ENCODE measurements at places on chromosomes 12 and 14.

DNA sequence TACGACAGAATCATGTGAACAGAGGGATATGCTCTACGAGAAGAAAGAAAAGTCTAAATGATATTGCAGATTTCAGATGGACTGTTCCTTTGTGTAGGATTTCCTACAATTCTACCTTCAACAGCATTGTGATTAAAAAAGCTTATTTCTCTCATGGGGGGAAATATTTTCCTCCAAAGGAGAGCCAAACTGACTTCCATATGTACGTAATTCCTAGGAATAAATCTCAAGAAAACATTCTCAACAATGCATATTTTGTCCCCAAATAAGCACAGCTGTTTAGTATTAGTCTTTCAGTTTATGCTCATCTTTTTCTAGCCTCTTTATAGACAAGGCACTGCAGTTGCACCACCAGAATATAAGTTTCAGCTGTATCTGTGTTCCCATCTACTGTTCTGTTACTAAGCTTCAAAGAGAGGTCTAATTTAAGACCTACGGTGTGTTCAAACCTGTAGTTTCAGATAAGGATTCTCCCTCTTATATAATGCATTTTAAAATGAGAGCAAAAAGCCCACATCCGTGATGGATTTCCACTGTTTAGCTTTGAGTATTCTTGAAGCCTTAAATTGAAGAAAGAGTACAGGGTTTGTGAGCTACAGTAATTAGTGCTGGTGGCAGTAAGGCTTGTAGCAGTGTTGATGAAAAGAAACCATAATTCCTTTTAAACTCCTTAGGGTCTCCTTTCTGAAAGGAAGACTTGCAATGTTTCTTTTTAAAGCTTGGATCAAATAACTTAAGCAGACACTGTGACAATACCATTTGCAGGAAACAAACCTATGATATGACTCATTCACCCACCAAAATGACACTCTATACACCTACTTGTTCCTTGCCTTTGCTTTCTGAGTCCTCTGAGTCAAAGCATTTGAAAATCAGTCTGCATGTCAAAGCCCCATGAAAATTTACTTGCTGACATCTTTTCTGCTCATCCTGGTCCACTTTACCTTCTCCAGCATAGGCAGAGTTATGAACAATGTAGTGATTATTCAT lies 754.1 kb downstream of the NOVA1 start:
- no peak for DNase-seq

- DNase-seq, result no peak
Measured at GRCh38 chr12:80701388-80701787, 6.0 kb upstream of the MYF6 start.

- DNase-seq, result no peak
Measured at GRCh38 chr12:1724250-1724649, 33.4 kb downstream of the ADIPOR2 start.

- DNase-seq, result no peak
Measured at GRCh38 chr14:100098171-100098570, 32.9 kb downstream of the EVL start.

DNA sequence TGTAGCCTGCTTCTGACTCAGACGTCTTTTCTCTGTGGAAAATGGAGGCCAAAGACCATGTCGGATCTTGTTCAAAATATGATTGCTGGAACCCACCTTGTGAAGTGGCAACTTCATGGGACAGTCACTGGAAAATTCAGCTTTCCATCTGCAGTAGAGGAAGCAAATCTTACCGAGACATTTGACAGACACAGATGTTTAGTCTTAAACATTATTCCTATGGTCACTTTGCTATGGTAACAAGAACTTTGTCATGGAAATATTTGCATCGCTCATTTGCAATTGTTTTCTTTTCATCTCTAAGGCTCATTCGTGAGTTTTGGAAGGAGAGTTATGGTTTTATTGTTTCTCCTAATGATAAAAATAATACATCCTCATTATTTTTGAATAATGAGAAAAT lies 98.3 kb upstream of the HIF1A start:
- DNase-seq, result no peak

- peak; percentile 78 for DNase-seq
Measured at GRCh38 chr14:102768223-102769048, 8.8 kb upstream of the TRAF3 start.

GRCh38 chr14:93893661-93894261 lies 33.4 kb upstream of the FAM181A start:
- DNase-seq, result no peak

GRCh38 chr12:80625901-80626300 lies 81.5 kb upstream of the MYF6 start:
- no peak for DNase-seq

GRCh38 chr14:75022655-75023054 lies 19.9 kb downstream of the EIF2B2 start:
- DNase-seq, result peak; percentile 69

DNA sequence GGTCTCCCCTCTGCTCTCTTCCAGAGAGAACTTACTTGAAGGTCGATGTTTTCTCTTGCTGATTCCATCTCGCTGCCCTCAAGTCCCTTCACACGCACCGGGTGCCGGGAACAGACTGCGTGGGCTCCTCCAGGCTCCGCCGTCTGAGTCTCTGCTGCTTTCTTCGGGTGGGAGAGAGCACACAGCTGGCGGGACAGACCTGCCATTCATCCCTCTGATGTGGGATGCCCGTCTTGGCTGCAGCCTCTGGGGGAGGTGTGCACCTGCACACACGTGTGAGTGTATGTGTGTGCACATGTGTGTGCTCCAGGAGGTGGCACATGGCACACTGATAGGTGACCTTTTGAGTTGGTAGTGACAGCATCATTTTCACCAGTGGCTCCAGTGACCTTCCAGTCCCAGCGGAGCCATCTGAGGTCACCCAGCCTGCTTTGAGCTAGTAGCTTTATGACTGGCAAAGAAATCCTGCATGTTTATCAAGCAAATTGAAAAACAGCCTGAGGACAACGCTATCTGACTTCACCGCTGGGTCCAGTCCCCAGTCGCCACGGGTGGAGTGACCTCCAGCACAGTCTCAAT lies at the start of gene NINJ2:
TSS of gene NINJ2 (minus strand) at position 153 of the 579 bp plus-strand sequence. CDS start at position 68, 85 bp downstream.
- no peak for DNase-seq

GRCh38 chr14:93962701-93963601 lies 13.4 kb downstream of the ASB2 start:
- DNase-seq, result peak; percentile 76

DNA sequence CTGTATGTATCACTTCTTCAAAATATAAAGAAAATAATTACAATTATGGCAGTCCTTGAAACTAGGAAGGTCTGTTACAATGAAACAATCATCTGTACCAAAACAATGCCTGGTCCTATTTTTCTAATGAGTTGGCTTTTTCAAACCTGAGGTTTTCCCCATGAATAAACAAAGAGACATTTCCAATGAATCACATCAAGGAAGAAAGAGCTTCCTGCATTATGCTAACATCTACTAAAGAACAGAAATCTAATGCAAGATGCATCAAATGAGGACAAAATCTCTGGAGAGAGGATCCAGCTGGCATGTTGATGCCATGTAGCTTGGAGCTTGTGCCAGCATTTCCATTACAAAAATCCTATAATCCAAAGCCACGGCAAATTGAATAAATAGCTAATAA lies 29.3 kb downstream of the NIN start:
- DNase-seq, result no peak

GRCh38 chr14:55123101-55123500 lies 6.0 kb upstream of the LGALS3 start:
- DNase-seq, result no peak

GRCh38 chr12:49028666-49029275 lies 10.2 kb upstream of the PRKAG1 start:
- no peak for DNase-seq

DNA sequence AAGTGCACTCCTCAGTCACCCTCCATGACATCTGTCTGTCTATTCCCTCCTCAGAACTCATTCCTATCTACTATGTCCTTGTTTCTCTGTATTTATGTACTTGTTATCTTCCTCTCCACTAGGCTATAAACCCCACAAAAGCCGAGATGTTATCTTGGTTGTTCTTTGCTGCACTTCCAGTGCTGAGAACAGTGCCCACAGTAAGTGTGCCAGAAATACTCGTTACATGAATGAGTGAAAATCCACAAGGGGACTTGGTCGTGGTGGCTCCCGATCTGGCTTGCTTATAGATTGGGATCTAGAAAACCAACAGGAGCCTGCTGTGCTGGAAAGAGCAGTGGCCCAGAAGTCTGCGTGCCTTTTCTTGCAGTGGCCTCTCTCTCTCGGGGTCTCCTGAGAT lies 111.9 kb upstream of the PRMT8 start:
- DNase-seq, result peak; percentile 38

- no peak for DNase-seq
Measured at GRCh38 chr12:27515671-27516070, 8.3 kb upstream of the PPFIBP1 start.

GRCh38 chr14:58755031-58755925 lies 117.5 kb downstream of the DACT1 start:
- DNase-seq, result no peak

- no peak for DNase-seq
Measured at GRCh38 chr12:19234981-19235871, 105.7 kb downstream of the PLEKHA5 start.

DNA sequence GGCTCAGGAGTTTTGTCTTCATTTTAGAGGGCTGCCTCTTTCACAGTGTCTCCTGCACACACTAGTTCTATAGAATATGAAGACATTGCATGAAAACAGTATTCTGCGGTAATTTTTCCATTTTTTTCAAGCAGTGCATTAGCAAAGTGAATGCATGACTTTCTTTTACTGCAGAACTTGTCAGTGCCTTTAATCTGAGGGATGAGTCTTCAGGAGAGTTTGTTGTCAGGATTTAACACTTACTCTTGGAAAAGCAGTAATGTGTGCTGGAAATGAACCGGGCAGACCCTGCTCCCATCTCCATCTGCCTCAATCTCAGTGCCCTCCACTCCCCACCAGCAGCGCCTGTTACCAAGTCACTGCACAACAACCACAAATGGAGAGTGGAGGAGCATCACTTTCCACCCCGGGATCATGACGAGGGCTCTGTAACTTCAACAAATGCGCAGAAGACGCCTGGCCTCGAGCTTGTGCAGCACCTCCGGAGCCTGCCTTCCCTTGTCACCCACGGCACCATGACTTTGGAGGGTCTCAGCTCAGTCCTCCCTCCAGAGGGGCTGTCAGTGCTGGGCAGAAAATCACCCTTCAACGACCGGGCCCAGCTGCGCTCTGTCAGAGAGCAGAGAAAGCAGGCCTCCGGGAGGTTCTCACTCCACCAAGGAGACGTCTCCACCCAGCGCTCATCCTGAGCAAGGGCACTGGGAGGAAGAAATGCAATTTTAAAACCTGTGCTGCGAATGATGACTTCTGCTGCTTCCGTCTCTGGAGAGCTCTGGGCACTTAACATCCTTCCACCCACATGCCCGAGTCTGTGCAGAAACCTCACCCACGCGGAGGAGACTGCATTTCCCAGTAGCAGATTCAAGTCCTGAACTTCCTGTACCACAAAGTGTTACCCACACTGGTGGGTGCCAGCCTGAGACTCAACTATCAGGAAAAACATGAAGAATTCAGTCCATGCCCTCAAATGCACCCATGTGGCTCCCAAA lies 255.7 kb downstream of the ADGRD1 start:
- DNase-seq, result no peak

DNA sequence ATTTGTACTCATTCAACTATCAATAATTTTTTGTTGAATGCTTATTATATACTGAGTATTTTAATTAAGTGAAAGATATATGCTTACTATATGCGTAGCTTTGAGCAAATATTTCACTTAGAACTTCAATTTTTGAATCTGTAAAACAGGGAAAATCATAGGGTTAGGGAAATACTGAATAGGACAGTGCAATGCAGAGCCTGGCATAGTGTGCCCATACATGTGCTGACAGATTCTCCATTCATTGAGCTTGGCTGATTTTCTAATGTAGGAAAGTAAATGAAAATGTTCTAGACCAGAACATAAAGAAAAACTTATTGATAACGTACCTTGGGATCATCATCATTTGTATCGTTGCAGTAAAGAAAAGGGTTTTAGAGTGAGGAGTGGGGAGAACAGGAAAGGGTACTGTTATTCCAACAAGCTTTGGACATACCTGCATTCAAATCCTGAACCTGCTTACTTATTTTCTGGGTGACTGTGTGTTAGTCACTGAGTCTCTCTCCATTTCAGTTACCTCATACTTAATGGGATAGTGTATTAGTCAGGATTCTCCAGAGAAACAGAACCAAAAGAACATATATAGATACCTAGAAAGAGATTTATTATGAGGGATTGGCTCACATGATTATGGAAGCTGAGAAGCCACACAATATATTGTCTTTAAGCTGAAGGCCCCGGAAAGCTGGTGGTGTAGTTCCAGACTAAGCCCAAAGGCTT lies 436.4 kb downstream of the ADAMTS20 start:
- DNase-seq, result no peak

DNA sequence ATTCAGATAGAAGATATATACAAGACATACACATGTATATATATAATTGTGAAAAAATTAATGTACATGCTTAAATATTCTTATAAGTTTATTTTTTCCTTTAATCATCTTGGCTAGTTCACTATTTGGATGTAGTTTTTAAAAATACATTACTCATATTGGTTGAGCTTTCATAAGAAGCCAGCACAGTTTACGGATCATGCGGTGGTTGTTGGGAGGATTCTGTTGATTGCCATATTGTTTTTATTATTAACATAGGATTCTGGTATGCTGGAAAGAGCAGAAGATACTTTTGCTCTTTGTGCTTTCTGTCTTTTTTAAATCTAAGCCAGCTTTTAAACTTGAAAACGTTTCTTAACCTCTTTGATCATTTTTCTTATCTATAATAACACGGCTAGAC lies 163.4 kb downstream of the OTOGL start:
- DNase-seq, result no peak

GRCh38 chr12:2286461-2287131 lies 233.8 kb downstream of the CACNA1C start:
- DNase-seq, result no peak

- no peak for DNase-seq
Measured at GRCh38 chr14:74587363-74587707, 24.7 kb downstream of the LTBP2 start.

DNA sequence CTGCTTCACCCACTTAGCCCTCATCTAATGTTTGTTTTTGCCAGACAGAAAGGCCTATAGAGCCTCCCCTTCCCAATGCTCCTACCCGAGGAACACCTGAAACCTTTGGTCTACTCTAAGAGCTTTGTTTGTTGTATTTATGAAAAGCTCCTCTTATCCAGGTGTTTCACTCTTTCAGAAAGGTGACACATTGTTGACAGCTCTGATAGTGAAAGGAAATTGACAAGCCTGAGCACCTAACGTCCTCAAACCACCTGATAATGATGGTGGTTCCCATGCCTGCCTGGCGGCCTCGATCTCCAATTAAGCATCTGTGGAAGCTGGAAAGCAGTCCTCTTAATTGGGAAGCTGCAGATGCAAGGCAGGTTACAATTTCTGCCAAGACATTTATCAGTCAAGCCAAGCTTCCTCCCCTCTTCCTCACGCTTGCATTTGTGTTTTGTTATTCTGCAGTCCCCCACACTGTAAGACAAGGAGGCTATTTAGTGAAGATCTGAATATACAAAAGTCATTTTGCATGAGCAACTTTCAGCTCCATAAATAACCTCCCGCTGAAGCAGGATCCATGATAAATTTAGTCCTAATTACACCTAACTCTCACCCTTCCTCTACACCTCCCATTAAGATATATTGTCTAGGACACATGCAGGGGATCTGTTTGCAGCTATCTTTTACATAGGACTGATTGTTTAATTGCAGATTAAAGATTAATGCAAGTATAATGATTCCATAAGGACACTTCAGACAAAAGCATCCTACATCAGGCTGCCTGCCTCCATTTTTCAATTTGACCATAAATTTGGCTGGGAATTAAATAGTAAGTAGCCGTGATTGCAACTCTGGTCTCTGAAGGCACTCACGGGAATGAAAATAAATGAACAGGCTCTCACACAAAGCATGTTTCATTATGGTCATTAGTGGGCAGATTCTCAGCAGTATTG lies 288.6 kb downstream of the PDZRN4 start:
- DNase-seq, result peak; percentile 7

GRCh38 chr14:93891756-93892504 lies 35.2 kb upstream of the FAM181A start:
- DNase-seq, result no peak

All from hematopoietic multipotent progenitor cell treated with erythropoietin and hydrocortisone succinate and interleukin-3 and kit ligand, for 4 days (in vitro differentiated cells).